Osteocyte (in vitro differentiated cells): ENCODE measurements at places on chromosomes 5 and 9. TPM values are rescaled to one million over a fixed set of nuclear protein-coding genes. Genes with fewer than 3 reads are reported as not detected.

GRCh38 chr5:137667341-137667740 is 68.5 kb downstream of the KLHL3 start:
- H3K27ac ChIP-seq: no peak overlapping the region
- H3K27me3 ChIP-seq: no peaks in the 10 kb centered on the region
- H3K4me3 ChIP-seq: no peak overlapping the region
- DNase-seq: no peak
- H3K36me3 ChIP-seq: no peaks in the 10 kb centered on the region

DNA sequence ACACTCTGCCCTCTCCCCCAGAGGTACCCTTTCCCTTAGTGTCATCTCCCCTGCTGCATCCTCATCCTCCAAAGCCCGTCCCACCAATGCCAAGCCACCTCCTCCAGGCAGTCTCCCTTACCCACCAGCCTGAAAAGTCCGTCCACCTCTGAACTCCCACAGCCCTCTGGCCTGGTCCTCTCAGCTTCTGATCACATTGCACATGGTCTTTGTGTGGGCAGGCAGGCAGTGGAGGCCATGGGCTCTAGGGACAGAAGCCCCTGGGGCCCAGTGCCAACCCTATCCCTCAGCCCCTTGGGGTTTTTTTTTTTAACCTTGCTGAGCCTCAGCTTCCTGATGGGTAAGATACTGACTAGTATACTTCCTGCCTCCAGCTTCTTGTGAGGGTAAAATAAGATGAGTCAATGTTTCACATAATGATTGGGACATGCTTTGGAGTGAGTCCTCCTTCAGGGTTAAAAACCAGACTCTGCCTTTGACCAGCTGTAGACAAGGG is 19.4 kb downstream of the CSF1R start:
- H3K27me3 ChIP-seq: no peaks in the 10 kb centered on the region
- H3K27ac ChIP-seq: peak overlapping the region; percentile 71
- no peak overlapping the region for H3K4me3 ChIP-seq
- H3K36me3 ChIP-seq: no peaks in the 10 kb centered on the region

GRCh38 chr5:132059043-132059695 is 1.3 kb upstream of the IL3 start:
- no peaks in the 10 kb centered on the region for H3K36me3 ChIP-seq
- H3K4me3 ChIP-seq: no peak overlapping the region
- no peak overlapping the region for H3K27ac ChIP-seq
- no peaks in the 10 kb centered on the region for H3K4me1 ChIP-seq

DNA sequence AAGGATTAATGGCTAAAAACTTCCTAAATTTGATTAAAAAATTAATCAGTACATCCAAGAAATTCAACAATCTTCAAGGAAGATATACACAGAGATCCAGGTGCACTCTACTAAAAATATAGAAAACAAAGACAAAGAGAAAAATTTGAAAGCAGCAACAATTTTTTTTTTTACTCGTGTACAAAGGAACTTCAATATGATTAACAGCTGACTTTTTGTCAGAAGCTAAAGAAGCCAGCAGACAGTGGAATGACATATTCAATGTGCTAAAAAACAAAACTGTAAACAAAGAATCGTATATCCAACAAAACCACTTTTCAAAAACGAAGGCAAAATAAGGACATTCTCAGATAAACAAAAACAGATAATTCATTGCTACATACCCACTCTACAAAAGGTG is 234.6 kb downstream of the FSTL4 start:
- no peak overlapping the region for H3K27ac ChIP-seq
- no peaks in the 10 kb centered on the region for H3K36me3 ChIP-seq
- no peak overlapping the region for H3K4me3 ChIP-seq
- no peaks in the 10 kb centered on the region for H3K4me1 ChIP-seq

- H3K36me3 ChIP-seq: no peaks in the 10 kb centered on the region
- DNase-seq: no peak
- H3K4me1 ChIP-seq: no peaks in the 10 kb centered on the region
- no peak overlapping the region for H3K4me3 ChIP-seq
- no peak overlapping the region for H3K27ac ChIP-seq
- no peaks in the 10 kb centered on the region for H3K27me3 ChIP-seq
These were observed 2362.5 kb upstream of the WWC1 start for GRCh38 chr5:165928971-165929370.

DNA sequence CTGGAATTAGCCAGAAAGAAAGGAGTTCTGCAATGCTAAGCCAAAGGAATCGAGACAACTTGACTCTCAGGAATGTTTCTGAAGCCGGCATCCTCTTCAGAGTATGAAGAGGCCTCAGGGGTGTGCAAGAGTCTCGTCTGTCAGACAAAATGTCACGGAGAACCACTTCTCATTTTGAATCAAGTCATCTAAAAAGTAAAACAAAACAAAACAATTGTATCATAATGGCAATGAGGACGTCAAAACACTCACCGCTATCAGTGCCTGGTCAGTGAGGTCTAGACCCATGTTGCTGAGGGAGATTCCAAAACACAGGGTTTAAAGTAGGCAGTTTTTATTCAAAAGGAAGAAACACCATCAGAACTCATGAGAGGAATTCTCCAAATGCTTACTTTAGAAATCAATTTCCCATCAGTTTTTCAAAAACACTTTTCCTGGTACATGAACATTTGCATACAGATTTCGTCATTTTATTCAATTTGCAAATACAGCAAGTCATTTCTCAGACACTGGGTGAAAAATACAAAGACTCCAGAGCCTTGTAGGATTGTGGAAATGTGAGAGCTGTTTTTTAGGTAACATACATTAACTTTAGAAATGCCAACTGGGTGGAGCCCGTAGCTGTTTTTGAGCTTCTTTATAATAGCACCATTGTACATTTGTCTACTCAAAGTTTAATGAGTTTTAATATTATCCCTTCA is 89.5 kb upstream of the MAP3K1 start:
- H3K36me3 ChIP-seq: no peaks in the 10 kb centered on the region
- H3K27ac ChIP-seq: peak overlapping the region; percentile 39
- no peaks in the 10 kb centered on the region for H3K27me3 ChIP-seq
- no peak overlapping the region for H3K4me3 ChIP-seq
- peaks cover 5% of the 10 kb centered on the region for H3K4me1 ChIP-seq

GRCh38 chr5:135159626-135160025 is 125.6 kb upstream of the PITX1 start:
- H3K4me3 ChIP-seq: no peak overlapping the region
- H3K4me1 ChIP-seq: no peaks in the 10 kb centered on the region
- H3K36me3 ChIP-seq: peaks cover 4% of the 10 kb centered on the region

CYFIP2 gene
- 26.4 and 33.4 TPM in 2 replicates for total RNA-seq
